ENCODE measurements at places on chromosomes 16 and 17. TPM values are rescaled to one million over a fixed set of nuclear protein-coding genes. Genes with fewer than 3 reads are reported as not detected.

EXOC3L1 gene
- 57.7 TPM for total RNA-seq

NOG gene
- 1.1 TPM for total RNA-seq

DHX8 gene
- 47.3 TPM for total RNA-seq

ERN1 gene
- 14.3 TPM for total RNA-seq

KRTAP4-1 gene
- total RNA-seq, result not detected

CARD14 gene
- 0.39 TPM for total RNA-seq

SCNN1G gene
- 0.13 TPM for total RNA-seq

UBE2G1 gene
- 36.7 TPM for total RNA-seq

NDUFB10 gene
- total RNA-seq, result 137 TPM

ULK2 gene
- total RNA-seq, result 23.9 TPM

NPLOC4 gene
- 67.7 TPM for total RNA-seq

TIGD7 gene
- 2.9 TPM for total RNA-seq

NLRC3 gene
- total RNA-seq, result 5.1 TPM

KRT28 gene
- total RNA-seq, result not detected

TEN1 gene
- 31.5 TPM for total RNA-seq

PLCD3 gene
- total RNA-seq, result 13.0 TPM

PARD6A gene
- total RNA-seq, result 2.3 TPM

PRSS33 gene
- total RNA-seq, result not detected

ABCA8 gene
- total RNA-seq, result under 0.01 TPM

SLX1A gene
- total RNA-seq, result 52.4 TPM

SRCIN1 gene
- under 0.01 TPM for total RNA-seq

MT1F gene
- total RNA-seq, result 0.51 TPM

TSPOAP1 gene
- not detected for total RNA-seq

AANAT gene
- not detected for total RNA-seq

SLC13A2 gene
- not detected for total RNA-seq

ST6GALNAC2 gene
- 0.25 TPM for total RNA-seq

FA2H gene
- not detected for total RNA-seq

FXR2 gene
- total RNA-seq, result 35.4 TPM

SEZ6L2 gene
- 2.5 TPM for total RNA-seq

KRTAP4-4 gene
- not detected for total RNA-seq

CHP2 gene
- not detected for total RNA-seq

BTBD17 gene
- not detected for total RNA-seq

SLC5A11 gene
- 0.13 TPM for total RNA-seq

DNAI2 gene
- total RNA-seq, result 0.13 TPM

KRTAP17-1 gene
- total RNA-seq, result not detected

PHF23 gene
- total RNA-seq, result 45.6 TPM

CRHR1 gene
- total RNA-seq, result not detected

GDPD1 gene
- total RNA-seq, result 1.1 TPM

PRSS21 gene
- 0.89 TPM for total RNA-seq

DBNDD1 gene
- total RNA-seq, result 12.3 TPM

PPL gene
- total RNA-seq, result 4.7 TPM

SDR42E2 gene
- 0.13 TPM for total RNA-seq

C1QBP gene
- 284 TPM for total RNA-seq

MEIOB gene
- not detected for total RNA-seq

CD300E gene
- total RNA-seq, result not detected

UNC45B gene
- total RNA-seq, result not detected

NLRC5 gene
- 16.7 TPM for total RNA-seq

HYDIN gene
- total RNA-seq, result not detected

PHF12 gene
- 4.4 TPM for total RNA-seq

TBC1D3E gene
- total RNA-seq, result not detected

Data from dermis microvascular lymphatic vessel endothelial cell (primary cell).